ENCODE measurements at places on chromosomes 16 and 17.

DNA sequence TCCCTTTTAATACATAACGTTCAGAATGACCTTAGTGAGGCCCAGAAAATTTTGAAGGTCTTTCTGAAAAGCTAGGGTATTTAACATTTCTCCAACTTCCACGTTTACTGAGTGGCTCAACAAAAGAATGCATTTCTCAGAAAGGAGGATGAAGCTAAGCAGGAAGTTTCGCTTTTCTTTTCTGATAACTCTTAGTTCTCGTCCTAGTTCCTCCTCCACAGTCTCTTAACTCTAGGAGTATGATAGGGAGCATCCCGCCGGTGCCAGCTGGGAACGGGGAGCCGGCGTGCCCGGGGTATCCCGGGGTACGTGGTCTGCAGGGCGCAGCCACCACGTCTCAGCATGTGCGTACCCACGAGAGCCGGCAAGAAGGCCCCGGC is 363 bp downstream of the KARS1 start:
- no peak for DNase-seq

GRCh38 chr17:19386051-19386929 is 700 bp downstream of the MFAP4 start:
- peak; percentile 89 for DNase-seq

- DNase-seq = no peak
Observed at GRCh38 chr17:39745335-39746144, 7.8 kb downstream of the GRB7 start.

- no peak for DNase-seq
Observed at GRCh38 chr16:51707666-51708065, 556.6 kb upstream of the SALL1 start.

GRCh38 chr17:8913879-8914278 is 46.4 kb upstream of the PIK3R6 start:
- no peak for DNase-seq

DNA sequence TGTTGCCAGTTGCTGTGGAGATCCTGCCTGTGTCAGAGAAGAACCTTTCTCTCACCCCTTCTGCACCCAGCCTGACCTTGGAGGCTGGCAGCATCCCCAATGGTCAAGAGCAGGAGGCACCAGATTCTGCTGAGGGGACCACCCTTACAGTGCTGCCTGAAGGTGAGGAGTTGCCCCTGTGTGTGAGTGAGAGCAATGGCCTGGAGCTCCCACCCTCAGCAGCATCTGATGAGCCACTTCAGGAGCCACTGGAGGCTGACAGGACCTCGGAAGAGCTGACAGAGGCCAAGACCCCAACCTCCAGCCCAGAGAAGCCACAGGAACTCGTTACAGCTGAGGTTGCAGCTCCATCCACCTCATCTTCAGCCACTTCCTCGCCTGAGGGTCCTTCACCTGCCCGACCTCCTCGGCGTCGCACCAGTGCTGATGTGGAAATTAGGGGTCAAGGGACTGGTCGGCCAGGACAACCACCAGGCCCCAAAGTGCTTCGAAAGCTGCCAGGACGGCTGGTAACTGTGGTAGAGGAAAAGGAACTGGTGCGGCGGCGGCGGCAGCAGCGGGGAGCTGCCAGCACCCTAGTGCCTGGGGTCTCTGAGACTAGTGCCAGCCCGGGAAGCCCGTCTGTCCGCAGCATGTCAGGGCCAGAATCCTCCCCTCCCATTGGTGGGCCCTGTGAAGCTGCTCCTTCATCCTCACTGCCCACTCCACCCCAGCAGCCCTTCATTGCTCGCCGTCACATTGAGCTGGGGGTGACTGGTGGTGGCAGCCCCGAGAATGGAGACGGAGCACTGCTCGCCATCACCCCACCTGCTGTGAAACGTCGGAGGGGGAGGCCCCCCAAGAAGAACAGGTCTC is 10.2 kb upstream of the PHKG2 start:
- DNase-seq = no peak

- DNase-seq = no peak
Observed at GRCh38 chr16:71627731-71628181, 1.8 kb downstream of the MARVELD3 start.

DNA sequence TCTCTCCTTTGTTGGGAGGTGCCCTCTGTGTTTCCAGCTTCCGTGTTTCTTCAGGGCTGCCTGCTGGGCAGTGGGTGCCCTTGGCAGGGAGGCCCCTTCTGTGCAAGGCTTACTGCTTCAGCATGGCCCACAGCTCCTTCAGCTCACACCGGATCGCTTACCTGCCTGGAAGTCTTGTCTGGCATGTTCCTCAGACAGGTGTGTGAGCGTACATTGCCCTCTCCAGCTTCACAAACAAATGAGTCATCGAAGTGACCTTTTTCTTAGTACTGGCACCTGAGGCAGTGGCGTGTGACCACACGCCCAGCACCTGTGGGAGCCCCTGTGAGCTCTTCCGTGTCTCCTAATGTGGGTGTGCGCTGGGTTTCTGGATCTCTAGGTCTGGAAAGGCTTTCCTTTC is 3.5 kb downstream of the RAB40C start:
- DNase-seq = no peak

DNA sequence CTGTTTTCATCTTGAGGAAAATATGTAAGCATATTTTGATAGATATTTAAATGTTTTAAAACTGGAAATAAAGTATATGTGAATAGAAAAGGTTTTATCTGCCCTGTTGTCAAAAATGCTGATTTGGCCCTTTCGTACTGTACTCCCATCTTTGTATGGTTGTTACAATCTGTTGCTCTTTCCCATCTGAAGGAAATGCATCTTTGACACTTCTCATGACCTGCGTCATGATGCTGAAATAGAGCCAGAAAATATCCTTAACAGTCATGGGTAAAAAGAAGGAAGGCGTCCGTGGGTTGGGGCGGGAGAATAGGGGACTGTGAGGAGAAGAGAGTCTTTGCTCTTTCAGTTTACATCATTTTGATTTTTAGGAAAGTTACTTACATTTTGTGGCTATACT is 327.7 kb downstream of the BCAS3 start:
- no peak for DNase-seq

- DNase-seq = no peak
Observed at GRCh38 chr17:55238931-55239297, 25.8 kb upstream of the HLF start.

- no peak for DNase-seq
Observed at GRCh38 chr16:27772093-27772825, 222.3 kb downstream of the KATNIP start.

- no peak for DNase-seq
Observed at GRCh38 chr16:445566-445965, 20.1 kb downstream of the RAB11FIP3 start.

- DNase-seq = no peak
Observed at GRCh38 chr17:82013772-82014321, 8.8 kb downstream of the CENPX start.

GRCh38 chr17:80802626-80803450 is 188.8 kb upstream of the CHMP6 start:
- no peak for DNase-seq

- no peak for DNase-seq
Observed at GRCh38 chr17:27807567-27808470, 7.5 kb upstream of the NOS2 start.

DNA sequence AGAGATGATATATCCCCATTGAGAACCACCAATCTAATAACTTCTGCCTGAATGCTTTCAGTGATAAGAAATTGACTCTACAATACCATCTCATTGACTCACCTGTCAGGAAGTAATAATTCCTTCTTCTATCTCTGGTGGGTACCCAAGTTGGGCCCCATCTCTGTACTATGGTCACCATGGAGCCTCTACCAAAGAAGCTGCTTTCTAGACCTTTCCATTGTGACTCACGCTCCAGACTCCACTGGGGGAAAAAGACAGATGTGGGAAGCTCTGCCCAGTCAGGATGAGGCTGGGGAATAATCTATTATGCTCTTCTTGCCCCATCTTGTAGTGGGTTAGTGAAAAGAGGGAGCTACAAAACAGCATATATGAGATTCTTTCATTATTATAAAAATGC is 100.4 kb downstream of the COPRS start:
- DNase-seq = no peak

DNA sequence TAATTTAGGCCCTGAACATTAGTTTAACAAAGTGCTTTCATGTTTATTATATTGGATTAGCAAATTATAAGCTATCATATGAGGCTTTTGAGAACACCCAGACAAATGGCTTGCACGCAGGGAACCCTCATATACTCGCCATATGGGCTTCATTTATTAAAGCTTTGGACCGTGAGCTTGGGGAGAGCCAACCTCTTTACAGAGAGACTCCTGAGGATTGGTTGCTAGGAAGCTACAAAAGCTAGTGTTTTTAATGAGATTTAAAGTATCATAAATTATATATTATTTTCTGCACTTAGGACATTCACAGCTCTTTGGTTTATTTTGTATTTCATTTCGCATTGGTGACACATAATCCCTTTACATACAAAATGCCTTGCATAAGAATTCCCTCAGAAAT is 193.8 kb upstream of the TOX3 start:
- no peak for DNase-seq

- no peak for DNase-seq
Observed at GRCh38 chr16:77169650-77170236, 21.2 kb upstream of the MON1B start.

GRCh38 chr16:2761886-2762583 is 9.6 kb downstream of the SRRM2 start:
- no peak for DNase-seq

DNA sequence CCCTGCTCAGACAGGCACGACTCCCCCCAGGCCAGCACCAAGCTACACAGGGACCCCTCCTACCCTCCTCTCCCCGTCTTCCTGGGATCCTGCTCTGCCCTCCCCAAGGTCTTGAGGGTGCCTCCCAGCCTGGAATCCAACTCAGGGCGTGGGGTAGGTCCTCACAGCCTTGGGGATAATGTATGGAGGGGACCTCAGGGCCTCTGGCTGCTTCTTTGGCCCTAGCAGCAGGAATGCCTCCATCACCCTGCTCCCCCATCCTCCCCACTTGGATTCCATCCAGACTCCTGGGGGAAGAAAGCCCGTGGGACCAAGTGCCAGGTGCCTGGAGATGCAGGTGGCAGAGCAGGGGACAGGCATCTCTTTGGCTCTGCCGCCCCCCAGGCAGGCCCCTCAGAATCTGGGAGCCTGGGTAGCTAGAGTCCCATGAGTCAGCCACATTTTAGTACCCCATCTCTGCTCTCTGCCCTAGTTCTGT is 10.7 kb upstream of the STAC2 start:
- no peak for DNase-seq

DNA sequence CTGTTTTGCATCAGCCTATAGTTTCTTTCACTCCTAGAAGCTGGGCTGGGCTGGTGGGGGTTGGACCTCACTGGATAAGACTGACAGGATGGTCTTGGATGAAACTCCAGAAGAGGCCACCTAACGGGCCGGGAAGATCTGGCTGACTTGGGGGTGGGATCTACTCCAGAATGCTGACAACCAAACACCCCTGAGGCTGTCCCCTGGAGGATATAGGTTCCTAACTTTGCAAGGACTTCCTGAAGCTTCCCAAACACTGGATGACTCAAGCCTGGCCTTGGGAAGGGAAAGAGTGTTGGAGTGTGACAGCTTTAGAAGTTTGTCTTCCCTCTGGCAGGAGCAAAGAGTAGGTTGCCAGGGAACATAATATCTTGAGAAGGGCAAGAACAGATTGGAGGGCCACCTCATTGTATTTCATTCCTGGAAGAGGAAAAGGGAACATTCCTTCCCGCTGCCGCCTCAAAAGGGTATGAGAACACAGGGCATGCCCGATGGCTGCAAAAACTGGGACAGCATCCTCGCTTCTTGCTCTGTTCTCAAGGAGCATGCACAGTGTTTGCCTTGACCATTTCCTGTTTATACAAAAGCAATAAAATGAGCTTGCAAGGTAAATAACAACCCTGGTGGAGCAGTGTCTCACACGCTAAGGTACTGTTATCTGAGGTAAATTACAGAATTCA is 6.8 kb upstream of the CYB5B start:
- DNase-seq = peak; percentile 90

DNA sequence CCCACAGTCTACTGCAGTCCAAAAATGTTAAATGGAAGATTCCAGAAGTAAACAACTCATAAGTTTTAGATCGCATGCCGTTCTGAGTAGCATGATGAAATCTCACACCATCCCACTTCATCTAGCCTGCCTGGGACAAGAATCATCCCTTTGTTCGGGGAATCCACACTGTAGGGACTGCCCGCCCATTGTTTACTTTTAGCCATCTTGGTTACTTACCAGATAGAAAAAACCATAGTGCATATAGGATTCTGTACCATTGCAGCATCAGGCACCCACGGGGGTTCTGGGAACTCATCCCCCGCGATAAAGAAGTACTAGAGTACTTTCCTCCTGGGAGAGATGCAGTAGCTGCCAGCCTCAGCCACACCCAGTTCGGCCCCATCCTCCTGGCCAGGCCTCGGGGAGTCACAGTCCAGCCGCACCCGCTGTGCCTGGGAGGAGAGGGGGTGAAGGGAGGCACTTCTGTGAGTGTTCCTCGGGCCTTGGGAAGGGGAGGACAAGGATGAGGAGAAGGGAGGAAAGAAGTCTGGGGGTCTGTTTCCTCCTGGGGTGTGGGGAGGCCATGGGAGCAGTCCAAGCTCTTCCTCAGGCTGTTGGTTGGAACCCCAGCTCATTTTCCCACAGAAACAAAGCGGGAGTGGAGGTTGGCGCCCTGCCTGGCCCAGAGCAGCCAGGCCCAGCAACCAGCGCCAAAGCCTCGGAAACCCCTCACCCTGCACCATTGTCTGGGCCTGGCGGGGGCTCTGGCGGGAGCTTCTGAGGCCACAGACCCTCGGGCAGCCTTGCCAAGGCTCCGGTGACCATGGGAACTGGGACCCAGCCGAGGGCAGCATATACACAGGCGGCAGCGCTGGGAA is 8.9 kb downstream of the TRIM47 start:
- peak; percentile 88 for DNase-seq

GRCh38 chr16:50311134-50311528 is 44.8 kb downstream of the ADCY7 start:
- DNase-seq = no peak

DNA sequence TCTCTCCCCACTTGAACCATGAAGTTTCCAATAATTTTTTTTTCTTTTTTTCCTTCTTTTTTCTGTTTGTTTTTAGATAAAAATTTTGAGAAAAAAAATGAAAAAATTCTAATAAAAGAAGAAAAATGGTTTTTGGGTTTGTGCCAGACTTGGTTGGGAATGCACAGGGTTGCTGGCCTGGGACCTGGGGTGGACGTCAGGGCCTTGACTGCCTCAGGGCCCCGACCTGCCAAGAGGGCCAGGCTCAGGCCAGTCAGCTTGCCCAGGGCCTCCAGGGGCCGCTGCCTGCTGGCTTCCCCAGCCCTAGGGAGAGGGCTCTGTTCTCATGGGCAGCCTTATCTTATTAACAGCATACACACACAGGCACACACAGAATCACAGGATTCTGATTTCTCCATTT is 6.5 kb downstream of the TBX6 start:
- no peak for DNase-seq

DNA sequence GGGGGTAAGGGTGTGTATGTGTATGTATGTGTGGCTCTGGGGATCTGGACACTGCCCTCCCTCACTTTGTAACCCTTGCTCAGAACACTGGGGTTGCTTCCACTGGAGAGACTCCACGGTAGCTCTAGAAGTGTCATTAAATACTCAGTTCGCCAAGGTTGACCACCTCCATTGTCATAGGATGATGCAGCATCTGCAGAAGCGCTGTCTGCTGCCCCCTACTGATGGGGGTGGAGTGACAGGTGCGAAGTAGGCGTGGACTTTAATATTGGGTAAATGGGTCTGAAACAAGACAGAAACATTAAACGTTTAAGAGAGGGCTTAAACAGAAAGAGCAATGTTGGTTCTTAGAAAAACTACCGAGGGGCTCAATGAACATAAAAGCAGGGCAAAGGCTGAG is 35.5 kb upstream of the STAC2 start:
- DNase-seq = no peak

Data from fibroblast of gingiva (primary cell).